ENCODE measurements at places on chromosomes 3 and 15.

GRCh38 chr15:50256188-50257041 lies 9.1 kb downstream of the HDC start:
- DNase-seq: no peak

DNA sequence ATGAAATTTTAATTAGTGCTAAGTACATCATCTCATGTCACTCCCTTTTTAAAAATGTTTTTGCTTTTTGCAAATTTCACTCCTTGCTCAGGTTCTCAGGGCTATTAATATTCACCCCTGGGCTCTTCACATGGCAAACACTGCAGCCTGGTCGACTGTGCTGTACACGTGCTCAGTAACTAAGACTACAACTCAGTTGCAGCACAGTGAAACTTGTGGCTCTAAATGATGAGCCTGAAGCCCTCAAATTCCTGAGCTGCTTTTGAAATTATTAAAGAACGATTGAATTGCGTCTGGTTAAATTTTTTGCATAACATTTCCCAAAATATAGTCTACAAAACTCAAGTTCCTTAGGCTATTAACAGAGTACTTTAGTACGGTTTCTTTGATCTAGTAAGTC lies 159.3 kb upstream of the C2CD4B start:
- DNase-seq: no peak

GRCh38 chr3:107032111-107032510 lies 345.1 kb upstream of the CCDC54 start:
- no peak for DNase-seq

DNA sequence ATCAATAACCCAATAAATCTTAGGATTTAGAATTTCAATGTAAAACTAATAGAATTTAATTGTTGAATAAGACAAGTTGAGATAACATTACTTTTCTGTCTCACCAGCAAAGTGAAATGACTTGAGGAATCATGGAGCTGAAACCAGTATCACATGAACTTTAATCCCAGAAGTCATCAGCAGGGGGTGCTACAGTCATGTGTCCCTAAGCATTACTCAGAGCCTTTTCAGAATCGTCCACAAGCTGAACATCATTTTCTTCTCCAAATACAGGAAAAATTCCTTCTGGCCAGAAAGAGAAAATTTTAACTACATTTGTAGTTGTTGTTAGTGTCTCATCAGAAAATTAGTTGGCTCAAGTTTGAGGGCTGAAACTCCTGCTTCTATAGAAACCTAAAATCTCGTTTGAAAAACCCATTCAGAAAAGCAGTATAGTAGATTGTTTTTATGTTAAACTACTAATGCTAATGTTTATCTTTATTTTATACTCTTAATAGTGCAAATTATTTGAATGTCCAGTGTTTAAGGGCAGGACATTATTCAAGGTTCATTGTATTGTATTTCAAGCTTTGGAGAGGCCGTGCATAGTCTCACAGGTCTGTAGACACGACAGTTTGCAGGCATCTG lies 384.1 kb downstream of the PLOD2 start:
- DNase-seq: peak; percentile 34

GRCh38 chr3:71201939-71202338 lies 381.6 kb downstream of the FOXP1 start:
- no peak for DNase-seq

DNA sequence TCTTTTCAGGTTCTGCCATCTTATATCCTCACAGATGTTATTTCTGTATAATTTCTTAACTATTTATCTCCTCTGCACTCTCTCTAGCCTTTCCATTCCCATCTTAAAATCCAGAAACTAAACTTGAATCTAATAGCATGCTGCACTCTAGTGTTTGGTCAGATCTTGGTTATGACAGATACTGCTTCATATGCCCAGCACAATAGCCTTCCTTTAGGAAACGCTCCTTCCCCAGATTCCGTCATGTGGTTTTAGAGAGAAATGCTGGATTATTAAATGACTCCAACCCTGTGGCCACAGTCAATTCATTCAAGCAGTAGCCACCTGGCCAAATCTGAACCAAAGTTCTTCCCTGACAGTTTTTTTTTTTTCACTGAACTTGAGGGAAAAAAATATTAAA lies 19.4 kb downstream of the RASGRP1 start:
- no peak for DNase-seq

- DNase-seq: no peak
Measured at GRCh38 chr3:155110022-155110421, 29.9 kb downstream of the MME start.

DNA sequence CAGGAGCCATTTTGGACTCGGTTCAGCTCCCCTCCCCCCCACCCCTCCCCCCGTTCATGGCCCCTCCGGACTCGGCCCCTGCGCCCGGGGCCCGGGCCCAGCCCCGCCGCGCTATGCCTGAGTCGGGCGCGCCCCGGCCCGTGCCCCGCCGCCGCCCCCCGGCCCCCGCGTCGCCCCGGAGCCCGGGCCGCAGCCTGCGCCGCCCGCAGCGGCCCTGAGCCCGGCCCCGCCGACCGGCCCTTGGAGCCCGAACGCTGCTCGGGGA lies 155 bp downstream of the ACVR2B start:
- DNase-seq: no peak

GRCh38 chr15:78808550-78808949 lies 2.7 kb downstream of the ADAMTS7 start:
- DNase-seq: no peak

DNA sequence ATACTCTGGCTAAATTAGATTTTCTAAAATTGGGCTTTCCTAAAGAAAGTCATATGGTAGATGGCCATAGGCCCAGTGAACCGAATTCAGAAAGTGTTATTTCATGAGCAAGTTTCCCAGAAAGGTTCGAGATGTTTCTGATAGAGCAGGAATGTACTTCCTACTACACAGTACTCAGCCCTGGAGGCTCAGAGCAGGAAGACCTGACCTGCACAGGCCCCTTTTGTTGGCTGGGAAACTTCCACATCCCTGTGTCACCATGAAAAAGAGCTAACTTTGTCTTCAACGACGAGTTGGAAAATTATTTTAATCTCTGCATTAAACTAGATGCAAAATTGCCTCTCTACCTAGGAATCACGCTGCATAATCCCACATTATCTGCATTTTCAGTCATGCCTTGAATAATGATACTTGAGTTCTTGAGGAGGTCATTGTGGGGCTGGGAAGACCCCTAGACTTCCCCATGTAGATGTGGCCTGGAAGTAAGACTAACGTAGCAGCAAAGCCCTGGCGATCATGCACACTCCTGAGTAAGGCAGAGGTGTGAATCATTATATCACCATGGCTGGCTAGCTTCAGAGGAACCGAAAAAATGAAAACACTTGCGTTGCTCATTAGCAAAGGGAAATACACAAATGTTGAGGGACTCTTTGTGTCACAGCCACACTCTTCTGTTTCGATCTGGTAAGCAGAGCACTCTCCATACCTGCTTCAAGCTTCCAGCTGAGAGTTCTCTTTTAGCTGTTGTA lies 47.1 kb downstream of the CMTM7 start:
- DNase-seq: no peak

- DNase-seq: no peak
Measured at GRCh38 chr3:13414040-13414729, 5.9 kb downstream of the NUP210 start.

DNA sequence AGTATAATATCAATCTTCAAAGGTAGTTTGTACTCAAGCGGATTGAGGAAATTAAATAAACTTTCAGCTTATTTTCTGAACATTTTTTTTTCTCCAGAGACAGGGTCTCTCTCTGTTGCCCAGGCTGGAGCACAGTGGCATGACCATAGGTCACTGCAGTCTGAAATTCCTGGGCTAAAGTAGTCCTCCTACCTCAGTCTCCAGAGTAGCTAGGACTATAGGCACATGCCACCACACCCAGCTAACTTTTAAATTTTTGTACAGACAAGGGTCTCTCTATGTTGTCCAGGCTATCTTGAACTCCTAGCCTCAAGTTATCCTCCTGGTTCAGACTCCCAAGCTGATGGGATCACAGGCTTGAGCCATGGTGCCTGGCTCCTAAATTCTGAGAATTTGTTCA lies 97.1 kb downstream of the FAIM start:
- no peak for DNase-seq

DNA sequence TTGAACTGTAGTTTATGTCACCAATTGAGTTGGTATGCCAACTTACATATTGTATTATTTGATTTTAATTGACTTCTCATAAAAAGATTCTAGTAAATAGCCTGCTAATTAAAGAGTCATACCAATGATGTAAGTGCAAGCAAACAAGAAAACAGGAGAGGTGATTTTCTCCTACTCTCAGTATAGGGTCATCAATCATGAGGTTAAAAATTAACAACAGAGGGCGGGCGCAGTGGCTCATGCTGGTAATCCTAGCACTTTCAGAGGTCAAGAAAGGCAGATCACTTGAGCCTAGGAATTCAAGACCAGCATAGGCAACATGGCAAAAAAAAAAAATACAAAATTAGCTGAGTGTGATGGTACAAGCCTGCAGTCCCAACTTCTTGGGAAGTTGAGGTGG lies 108.7 kb downstream of the MYO9A start:
- no peak for DNase-seq

- no peak for DNase-seq
Measured at GRCh38 chr3:187066228-187066995, 72.9 kb downstream of the RPL39L start.

DNA sequence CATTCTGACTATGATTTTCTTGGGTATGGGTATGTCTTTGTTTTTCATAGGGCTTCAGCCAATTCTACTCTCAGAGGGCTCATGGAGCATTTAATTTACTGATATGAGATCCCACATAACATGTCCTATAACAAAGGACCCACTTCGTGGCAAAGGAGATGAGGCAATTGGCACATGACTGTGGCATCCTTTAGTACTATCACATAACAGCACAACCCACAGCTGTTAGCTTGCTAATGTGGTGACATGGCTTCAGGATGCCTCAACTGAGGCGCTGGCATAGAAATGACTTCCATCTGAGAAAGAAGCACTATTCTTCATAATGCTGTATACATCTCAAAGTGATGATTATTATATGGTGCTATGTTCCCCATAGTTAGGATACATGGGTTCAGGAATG lies 48.1 kb upstream of the RFX7 start:
- DNase-seq: no peak

DNA sequence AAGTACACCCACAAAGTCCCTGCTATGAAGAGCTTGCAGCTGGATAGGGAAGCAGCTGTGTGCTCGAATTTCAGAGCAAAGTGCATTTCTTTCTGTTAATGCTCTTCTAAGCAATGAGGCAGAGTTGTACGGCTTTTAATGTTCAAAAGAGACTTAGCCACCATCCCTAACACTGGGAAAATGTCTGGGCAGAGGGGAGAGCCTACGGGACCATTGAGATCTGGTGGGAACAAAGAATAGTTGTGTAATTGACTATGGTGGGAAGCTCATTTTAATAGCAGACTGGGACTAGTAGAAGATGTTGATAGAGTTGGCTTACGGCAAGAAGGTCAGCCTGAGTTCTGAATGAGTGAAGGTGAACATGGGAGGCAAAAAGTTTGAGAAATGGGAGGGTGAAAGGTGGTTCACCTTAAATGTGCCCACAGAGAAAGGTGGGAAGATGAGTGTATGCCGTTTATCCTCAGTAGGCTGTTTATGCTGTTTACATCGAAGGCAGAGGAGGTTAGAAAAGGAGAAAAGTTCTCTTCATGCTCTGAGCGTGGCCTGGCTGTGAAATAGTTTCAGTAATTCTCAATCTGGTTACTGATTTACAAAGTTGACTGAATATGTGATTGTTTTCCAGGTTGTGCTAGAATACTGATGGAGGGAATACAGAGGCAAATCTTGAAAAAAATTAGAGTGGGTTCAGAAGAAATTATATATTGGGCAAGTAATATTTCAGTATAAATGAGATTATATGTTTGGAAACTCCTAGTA lies 22.9 kb upstream of the UTS2B start:
- no peak for DNase-seq

- DNase-seq: no peak
Measured at GRCh38 chr15:96495386-96495785, 164.9 kb downstream of the NR2F2 start.

DNA sequence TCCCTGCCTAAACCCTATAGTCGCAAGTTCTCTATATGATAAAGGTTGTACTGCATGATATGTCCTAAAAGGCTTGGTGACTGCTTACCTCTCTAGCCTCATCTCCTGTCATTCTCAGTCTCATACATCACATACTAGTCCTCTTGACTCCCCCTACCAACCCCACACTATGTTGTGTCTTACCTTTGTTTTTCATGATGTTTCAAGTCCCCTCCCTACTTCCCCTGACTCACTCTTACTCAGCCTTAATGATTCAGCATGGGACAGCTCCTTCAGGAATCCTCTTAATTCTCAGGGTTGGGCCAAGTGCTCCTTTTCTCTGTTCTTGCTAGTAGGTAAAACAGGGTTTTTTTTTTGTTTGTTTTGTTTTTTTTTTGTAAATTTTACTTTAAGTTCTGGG lies 49.6 kb downstream of the SLMAP start:
- DNase-seq: no peak

- no peak for DNase-seq
Measured at GRCh38 chr15:57506422-57506821, 85.3 kb upstream of the MYZAP start.

GRCh38 chr15:68667800-68668625 lies 89.2 kb downstream of the CORO2B start:
- DNase-seq: no peak

- no peak for DNase-seq
Measured at GRCh38 chr3:127629467-127630403, 750 bp downstream of the PODXL2 start.

DNA sequence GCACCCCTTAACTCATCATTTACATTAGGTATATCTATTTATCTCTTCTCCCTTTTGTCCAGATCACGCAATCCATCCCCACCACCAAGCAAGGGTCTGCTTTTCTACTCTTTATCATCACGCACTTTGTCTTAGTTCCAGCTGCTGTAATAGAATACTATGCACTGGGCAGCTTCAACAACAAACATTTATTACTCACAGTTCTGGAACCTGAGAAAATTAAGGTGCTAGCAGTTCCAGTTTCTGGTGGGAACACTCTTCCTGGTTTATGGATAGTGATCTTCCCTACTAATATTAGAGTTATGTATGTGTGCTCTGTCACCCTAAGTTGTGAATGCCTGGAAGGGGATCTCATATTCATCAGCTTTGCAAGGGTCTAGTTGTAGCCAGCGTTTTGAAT lies 687.0 kb downstream of the NTRK3 start:
- no peak for DNase-seq

- no peak for DNase-seq
Measured at GRCh38 chr15:77974098-77974414, 103.5 kb downstream of the TBC1D2B start.

DNA sequence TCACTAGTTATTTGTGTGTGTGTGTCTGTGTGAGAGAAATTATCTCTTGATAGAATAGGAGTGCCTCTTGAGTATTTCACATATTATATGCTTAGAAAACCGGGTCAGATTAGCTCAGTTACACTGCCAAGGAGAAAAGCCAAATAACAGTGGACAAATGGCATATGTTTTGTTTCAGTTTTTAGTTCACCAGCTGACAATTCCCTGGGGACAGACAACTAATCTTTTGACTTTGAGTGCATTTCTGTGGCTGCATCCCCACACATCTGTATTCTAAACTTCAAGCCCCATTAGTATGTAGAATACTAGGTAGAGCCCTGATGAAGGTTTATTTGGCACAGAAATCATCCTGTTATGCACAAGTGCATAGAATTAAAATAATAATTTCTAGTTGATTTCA lies 227.7 kb upstream of the CNTN3 start:
- no peak for DNase-seq

Measured in omental fat pad (tissue), 4 donors.